ENCODE measurements at places on chromosomes 16 and 17.

DNA sequence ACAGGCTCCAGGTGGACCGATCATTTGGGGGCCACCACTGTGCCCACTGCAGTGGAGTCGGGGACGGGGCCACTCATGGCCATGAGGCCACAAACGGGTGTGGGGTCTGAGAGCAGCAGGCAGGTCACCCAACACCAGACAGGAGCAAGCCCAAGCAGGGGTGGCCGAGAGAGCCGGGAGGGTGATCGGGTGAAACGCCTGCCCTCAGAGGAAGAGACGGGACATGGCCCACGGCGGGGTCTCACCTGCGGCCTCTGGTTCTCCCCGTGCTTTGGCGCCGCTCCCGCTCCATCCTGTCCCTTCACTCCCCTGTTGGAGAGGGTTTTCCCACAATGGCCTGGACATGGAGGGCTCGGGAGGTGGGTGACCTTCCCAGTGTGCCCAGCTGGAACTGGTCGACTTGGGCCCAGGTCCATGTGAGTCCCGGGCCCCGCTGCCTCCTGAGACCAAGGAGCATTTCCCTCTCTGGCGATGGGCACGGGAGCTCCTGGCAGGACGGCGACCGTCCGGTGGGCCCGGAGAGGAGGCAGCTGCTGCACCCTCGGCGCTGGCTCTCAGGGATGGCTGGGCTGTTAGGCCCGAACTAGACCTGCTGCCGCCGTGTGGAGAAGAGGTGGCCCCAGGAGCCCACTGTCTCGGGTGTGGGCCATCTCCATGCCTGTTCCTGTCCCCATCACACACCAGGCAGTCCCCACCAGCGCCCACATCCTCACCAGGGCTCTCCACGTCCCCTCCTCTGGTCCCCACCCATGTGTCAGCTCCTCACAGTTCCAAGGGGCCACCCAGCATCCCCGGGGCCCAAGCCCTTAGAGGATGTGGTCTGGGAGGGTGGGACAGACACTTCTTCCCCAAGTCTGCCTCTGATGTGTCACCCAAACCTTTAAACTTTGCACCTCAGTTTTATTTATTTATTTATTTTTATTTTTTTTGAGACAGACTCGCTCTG, 13.4 kb upstream of the BAHCC1 start:
- DNase-seq = no peak

- no peak for DNase-seq
These were observed 33.5 kb upstream of the ETV4 start for GRCh38 chr17:43579566-43580140.

DNA sequence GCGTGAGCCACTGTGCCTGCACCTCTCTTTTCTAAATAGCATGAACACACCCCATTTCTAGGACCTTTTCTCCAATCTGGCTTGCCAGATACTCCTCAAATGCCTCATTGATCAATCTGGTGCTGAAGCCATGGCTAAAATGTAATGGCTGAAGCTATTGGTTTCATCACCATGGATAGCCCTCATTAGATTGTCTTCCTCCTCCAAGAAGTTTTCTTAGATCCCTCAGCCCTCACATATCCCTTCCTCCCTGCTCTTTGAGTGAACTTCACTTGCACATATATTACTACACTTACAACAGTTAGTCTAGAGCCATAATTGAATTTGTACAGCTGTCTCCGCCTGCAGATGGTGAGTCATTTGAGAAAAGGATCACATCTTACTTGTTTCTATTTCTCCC, 77.9 kb upstream of the TOX3 start:
- no peak for DNase-seq

- no peak for DNase-seq
These were observed 8.7 kb downstream of the DNAI2 start for GRCh38 chr17:74282587-74283370.

- no peak for DNase-seq
These were observed 8.8 kb downstream of the BEAN1 start for GRCh38 chr16:66435896-66436295.

DNA sequence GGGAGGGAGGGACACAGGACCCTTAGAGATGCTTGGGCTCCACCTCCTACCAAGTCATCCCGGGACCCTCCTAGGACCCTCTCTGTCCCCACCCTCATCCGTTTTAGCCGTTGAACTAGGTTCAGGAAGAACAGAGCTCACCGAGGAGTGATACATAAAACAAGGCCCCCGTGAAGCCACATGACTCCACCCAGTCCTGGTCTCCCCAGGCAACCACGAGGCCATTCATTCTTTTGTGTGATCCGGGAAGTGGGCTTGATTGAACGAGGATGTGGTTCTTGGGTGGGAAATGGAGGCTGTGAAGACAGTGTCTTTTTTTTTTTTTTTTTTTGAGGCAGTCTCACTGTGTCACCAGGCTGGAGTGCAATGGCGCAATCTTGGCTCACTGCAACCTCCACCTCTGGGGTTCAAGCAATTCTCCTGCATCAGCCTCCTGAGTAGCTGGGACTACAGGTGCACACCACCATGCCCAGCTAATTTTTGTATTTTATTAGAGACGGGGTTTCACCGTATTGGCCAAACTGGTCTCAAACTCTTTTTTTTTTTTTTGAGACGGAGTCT, 14.8 kb downstream of the TRARG1 start:
- peak; percentile 96 for DNase-seq

GRCh38 chr17:79231766-79232287, 157.2 kb downstream of the ENGASE start:
- DNase-seq = no peak

DNA sequence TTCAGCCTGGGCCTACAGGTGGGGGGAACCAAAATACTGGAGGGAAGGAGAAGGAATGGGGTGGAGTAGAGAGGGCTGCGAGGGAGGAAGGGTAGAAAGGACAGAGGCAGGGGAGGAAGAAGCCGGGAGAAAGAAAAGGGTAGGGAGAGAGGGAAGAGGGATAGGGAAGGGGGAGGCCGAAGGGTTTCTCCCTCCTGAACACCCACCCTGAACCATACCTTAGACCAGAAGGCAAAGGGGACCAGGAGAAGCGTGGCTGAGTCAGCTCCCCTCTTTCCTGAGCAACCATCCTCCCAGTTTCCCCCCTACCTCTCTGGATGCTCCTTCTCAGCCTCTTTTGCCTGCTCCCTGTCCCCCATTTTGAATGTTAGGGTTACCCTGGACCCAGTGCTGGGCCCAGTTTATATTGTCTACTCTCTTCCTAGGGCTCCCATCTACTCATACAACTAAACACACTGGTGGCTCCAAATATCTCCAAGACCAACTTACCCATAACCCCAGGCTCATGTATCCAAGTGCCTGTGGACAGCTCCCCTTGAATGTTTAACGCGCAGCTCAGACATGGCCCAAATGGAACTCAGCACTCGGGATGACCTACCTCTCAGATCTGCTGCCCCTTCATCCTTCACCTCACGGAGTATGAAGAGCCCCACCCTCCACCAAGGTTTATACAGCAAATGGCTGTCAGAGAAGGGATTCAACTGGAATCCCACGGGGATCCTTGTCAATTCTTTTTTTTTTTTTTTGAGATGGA, 7.8 kb downstream of the TSPOAP1 start:
- no peak for DNase-seq

- DNase-seq = no peak
These were observed 17.8 kb downstream of the SERPINF1 start for GRCh38 chr17:1779571-1780131.

DNA sequence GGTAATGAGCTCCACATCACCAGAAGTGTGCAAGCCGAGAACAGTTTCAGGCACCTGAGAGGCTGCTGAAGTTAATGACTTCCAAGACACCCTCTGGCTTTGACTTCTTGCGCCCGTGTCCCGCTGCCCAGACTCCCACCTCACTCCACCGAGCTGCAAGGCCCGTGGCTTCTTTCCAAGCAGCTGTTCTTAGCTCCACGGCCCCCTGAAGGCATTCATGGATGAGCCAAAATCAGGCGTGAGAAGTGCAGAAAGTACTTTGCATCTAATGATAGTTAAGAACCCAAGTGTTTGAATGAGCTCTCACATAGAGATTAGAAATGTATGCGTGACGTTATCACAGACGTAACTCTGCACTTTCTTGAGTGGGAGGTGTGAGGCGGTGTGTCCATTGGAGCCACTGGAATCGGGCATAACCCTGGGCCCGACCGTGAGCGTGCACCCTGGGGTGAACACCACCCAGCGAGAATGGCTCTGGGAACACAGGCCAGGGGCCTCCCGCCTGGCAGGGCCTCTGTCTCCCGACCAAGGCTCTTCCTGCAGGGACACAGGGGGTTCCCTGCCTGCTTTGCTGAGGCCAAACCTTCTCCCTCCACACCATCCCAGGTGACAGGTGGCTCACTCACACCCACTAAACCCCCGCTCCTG, 11.0 kb downstream of the NPTX1 start:
- DNase-seq = no peak

GRCh38 chr17:76369804-76370203, 14.6 kb upstream of the SPHK1 start:
- no peak for DNase-seq

All from naive thymus-derived CD8-positive, alpha-beta T cell (primary cell).